A549 treated with CpdA at 1 μM for 4 hours (cell line): ENCODE measurements at places on chromosomes 2 and 18. TPM values are rescaled to one million over a fixed set of nuclear protein-coding genes. Genes with fewer than 3 reads are reported as not detected.

NETO1 gene
- total RNA-seq, result not detected in 5 replicates

PSMG2 gene
- total RNA-seq, result 71.4 to 77.8 TPM (median 74.4 TPM) in 5 replicates

DSEL gene
- total RNA-seq, result 0.28 to 0.44 TPM (median 0.37 TPM) in 5 replicates

TLX2 gene
- total RNA-seq, result 0.12 to 0.54 TPM (median 0.29 TPM) in 5 replicates

PEX13 gene
- 15.4 to 17.5 TPM (median 16.6 TPM) in 5 replicates for total RNA-seq

POTEI gene
- total RNA-seq, result 0.01 TPM in 1 of 5 replicates, not detected in the others

MTX2 gene
- total RNA-seq, result 43.9 to 50.9 TPM (median 44.9 TPM) in 5 replicates

CHRND gene
- total RNA-seq, result not detected in 5 replicates

CNTNAP5 gene
- not detected in 5 replicates for total RNA-seq

CXCR1 gene
- not detected in 5 replicates for total RNA-seq

ANKAR gene
- total RNA-seq, result 0.82 to 1.4 TPM (median 1.1 TPM) in 5 replicates

NYAP2 gene
- total RNA-seq, result 0.02 TPM in 1 of 5 replicates, not detected in the others

SERPINB5 gene
- 0.07 to 0.16 TPM (median 0.10 TPM) in 4 of 5 replicates, not detected in the other for total RNA-seq

GALR1 gene
- total RNA-seq, result not detected in 5 replicates

PPP4R1 gene
- total RNA-seq, result 40.3 to 49.9 TPM (median 41.6 TPM) in 5 replicates

ANO7 gene
- total RNA-seq, result 1.4 to 2.5 TPM (median 2.1 TPM) in 5 replicates

UGT1A4 gene
- total RNA-seq, result 0.07 TPM in 1 of 5 replicates, not detected in the others

HADHB gene
- total RNA-seq, result 90.8 to 104 TPM (median 102 TPM) in 5 replicates

FLACC1 gene
- 0.10 to 0.58 TPM (median 0.20 TPM) in 3 of 5 replicates, not detected in the others for total RNA-seq

CAPN14 gene
- total RNA-seq, result 0.02 to 0.06 TPM in 2 of 5 replicates, not detected in the others

TNP1 gene
- total RNA-seq, result not detected in 5 replicates

NEU4 gene
- 0.14 to 0.45 TPM (median 0.31 TPM) in 5 replicates for total RNA-seq

TBR1 gene
- 0.03 TPM in 1 of 5 replicates, not detected in the others for total RNA-seq

SP140 gene
- 0.14 to 0.29 TPM (median 0.22 TPM) in 4 of 5 replicates, not detected in the other for total RNA-seq

GGCX gene
- total RNA-seq, result 41.6 to 46.9 TPM (median 43.3 TPM) in 5 replicates

RND3 gene
- total RNA-seq, result 55.5 to 72.2 TPM (median 58.5 TPM) in 5 replicates

AQP4 gene
- total RNA-seq, result 0.06 TPM in 1 of 5 replicates, not detected in the others

ANAPC1 gene
- total RNA-seq, result 22.3 to 41.2 TPM (median 30.1 TPM) in 5 replicates

IKZF2 gene
- 0.07 to 0.18 TPM (median 0.13 TPM) in 5 replicates for total RNA-seq

KYNU gene
- total RNA-seq, result 311 to 380 TPM (median 336 TPM) in 5 replicates

PAX3 gene
- total RNA-seq, result not detected in 5 replicates

SH3RF3 gene
- total RNA-seq, result 0.37 to 0.48 TPM (median 0.38 TPM) in 5 replicates

ALK gene
- 0.06 TPM in 1 of 5 replicates, not detected in the others for total RNA-seq

MC2R gene
- not detected in 5 replicates for total RNA-seq

IMPACT gene
- 10.7 to 13.9 TPM (median 13.0 TPM) in 5 replicates for total RNA-seq

CRYGD gene
- not detected in 5 replicates for total RNA-seq

RGPD4 gene
- total RNA-seq, result 0.06 to 0.07 TPM (median 0.06 TPM) in 4 of 5 replicates, not detected in the other

SERPINB11 gene
- total RNA-seq, result 0.11 TPM in 1 of 5 replicates, not detected in the others

TCF23 gene
- total RNA-seq, result not detected in 5 replicates

NOP58 gene
- 111 to 152 TPM (median 127 TPM) in 5 replicates for total RNA-seq

STRADB gene
- 17.5 to 25.7 TPM (median 22.6 TPM) in 5 replicates for total RNA-seq

SOX11 gene
- not detected in 5 replicates for total RNA-seq

GPD2 gene
- 19.5 to 40.7 TPM (median 26.4 TPM) in 5 replicates for total RNA-seq

FHOD3 gene
- total RNA-seq, result 1.9 to 3.2 TPM (median 2.6 TPM) in 5 replicates

KCNS3 gene
- total RNA-seq, result 1.1 to 1.3 TPM (median 1.2 TPM) in 5 replicates

BOLL gene
- not detected in 5 replicates for total RNA-seq

LRP2 gene
- under 0.01 to 0.03 TPM (median 0.02 TPM) in 3 of 5 replicates, not detected in the others for total RNA-seq

FEV gene
- total RNA-seq, result 0.08 TPM in 1 of 5 replicates, not detected in the others

GALNT14 gene
- total RNA-seq, result 47.6 to 55.5 TPM (median 52.7 TPM) in 5 replicates

DYNAP gene
- total RNA-seq, result not detected in 5 replicates

IHH gene
- 0.09 to 0.21 TPM (median 0.13 TPM) in 4 of 5 replicates, not detected in the other for total RNA-seq

SNORC gene
- total RNA-seq, result 4.5 to 13.2 TPM (median 10.4 TPM) in 5 replicates

CCDC148 gene
- total RNA-seq, result 0.14 to 0.78 TPM (median 0.39 TPM) in 5 replicates

IL18R1 gene
- total RNA-seq, result 0.87 to 1.4 TPM (median 1.1 TPM) in 5 replicates

ACMSD gene
- not detected in 5 replicates for total RNA-seq

SCYGR4 gene
- 0.09 TPM in 1 of 5 replicates, not detected in the others for total RNA-seq

RAB6C gene
- total RNA-seq, result not detected in 5 replicates

CPLX4 gene
- not detected in 5 replicates for total RNA-seq

CDH20 gene
- total RNA-seq, result not detected in 5 replicates
